ENCODE measurements at places on chromosomes 12 and 14.

- DNase-seq, result no peak
These were observed 26.3 kb downstream of the EML1 start for GRCh38 chr14:99819514-99819913.

DNA sequence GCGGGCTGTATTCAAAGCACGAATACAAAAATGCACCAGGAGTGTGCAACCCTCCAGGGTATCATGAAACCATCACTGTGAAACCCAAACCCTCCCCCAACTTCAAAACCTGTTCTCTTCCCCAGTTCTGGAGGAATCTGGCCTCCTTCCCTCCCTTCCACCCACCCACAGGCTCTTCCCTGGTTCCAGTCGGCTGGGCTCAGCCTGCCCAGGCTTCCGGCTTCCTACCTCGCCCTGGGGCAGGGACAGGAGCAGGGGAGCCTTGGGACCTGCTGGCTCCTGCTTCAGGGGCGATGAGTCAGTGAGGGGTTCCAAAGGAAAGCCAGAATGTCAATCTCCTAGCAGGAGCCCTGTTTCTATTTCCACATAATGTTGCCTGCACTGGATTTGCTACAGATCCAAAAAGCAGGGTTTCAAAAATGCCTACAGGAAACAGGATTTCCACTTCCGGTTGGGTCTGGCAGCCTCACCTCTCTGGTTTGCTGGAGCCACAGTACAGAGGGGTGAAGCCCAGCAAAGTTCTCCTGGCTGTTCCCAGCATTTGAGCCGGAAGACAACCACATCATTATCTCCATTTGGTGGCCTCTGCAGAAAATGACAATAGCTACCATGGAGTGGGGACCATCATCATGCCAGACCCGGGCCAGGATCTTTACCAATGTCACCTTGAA, 278.3 kb downstream of the DPF3 start:
- no peak for DNase-seq

GRCh38 chr12:102816816-102817434, 100.1 kb downstream of the PAH start:
- no peak for DNase-seq

- no peak for DNase-seq
These were observed 6.9 kb upstream of the TUBA1A start for GRCh38 chr12:49195736-49196135.

DNA sequence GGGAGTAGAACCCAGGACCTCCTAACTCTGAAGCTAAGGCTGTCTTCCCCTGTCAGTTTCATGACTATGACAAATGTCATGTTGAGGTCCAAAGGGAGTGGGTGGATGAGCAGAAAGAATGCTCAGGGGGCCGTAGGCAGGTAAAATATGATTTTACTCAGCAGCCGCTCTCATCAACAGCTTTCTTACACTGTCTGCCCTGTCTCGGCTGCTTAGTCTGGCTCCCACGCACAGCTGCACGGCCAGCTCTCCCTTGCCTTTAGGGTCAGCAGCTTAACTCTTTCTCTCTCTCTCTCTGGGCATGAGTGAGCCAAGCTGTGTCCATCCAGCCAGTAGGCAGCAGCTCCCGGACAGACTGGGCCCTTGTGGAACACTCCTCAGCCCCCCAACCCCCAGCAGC, 95.2 kb downstream of the GCH1 start:
- no peak for DNase-seq

All from HuH-7.5 (cell line).